ENCODE measurements at places on chromosomes 7 and 10. TPM values are rescaled to one million over a fixed set of nuclear protein-coding genes. Genes with fewer than 3 reads are reported as not detected.

DLD gene
- total RNA-seq, result 64.1 TPM

HYAL4 gene
- total RNA-seq, result not detected

- peak; percentile 49 for DNase-seq
These were observed 169.9 kb upstream of the ASAH2 start for GRCh38 chr10:50421026-50421719.

DNA sequence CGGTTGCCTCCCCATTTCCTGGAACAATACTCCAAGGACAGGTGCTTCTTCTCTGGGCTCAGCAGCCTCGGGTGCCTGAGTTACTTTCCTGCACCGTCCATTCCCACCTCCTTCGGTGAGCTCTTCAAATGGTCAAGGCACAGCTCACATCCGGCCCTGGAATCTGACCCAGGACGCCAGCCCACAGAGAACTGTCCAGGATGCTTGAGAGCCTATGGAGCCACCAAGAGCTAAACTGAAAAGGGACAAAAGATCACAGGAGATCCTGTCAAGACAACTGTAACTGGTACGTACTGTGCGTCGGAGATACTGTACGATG, 72.5 kb downstream of the CTBP2 start:
- DNase-seq, result no peak

GRCh38 chr7:43612599-43613589, 30.0 kb downstream of the STK17A start:
- no peak for DNase-seq

DNA sequence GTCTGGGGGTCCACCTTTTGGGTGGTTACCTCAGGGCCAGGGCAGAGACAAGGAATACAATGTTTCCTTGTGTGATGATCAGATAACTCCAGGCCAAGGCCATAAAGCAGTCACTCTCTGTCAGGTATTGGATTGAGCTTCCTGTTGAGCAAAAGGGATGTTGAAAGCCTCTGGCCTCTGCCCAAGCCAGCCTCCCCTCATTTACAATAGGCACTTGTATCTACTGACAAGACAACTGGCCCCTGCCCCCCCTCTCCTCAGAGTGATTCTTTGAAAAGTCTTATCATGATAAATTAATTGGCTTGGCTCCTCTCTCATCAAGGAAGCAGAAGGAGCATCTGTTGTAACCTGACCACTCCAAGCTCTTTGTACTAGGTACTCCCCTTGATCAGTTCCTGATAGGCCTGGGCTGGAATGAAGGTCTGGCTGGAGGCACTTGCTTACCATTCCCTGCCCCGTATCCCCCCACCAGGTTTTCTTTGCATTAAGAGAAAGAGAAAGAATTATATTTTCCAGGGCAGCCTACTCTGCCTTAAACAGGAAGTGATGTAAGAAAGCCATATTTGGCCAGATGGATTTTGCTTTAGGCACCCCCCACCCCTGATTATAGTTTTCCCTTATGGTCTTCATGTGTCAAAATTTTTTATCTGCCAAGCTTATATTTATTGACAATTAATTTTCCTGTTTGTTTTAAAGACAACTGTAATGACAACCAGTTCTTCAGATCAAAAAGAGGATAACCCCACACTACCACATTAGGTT, 42.1 kb upstream of the HPS1 start:
- no peak for DNase-seq
